ENCODE measurements at places on chromosomes 7 and 10. TPM values are rescaled to one million over a fixed set of nuclear protein-coding genes. Genes with fewer than 3 reads are reported as not detected.

The FAM237B gene
- 0.16 TPM for polyA plus RNA-seq

- DNase-seq = no peak
These were observed 417.1 kb downstream of the GPAM start for GRCh38 chr10:111766464-111766863.

The PDZD7 gene
- 95.8 TPM for polyA plus RNA-seq

GRCh38 chr10:49383853-49384252 lies 12.0 kb downstream of the DRGX start:
- DNase-seq = no peak

DNA sequence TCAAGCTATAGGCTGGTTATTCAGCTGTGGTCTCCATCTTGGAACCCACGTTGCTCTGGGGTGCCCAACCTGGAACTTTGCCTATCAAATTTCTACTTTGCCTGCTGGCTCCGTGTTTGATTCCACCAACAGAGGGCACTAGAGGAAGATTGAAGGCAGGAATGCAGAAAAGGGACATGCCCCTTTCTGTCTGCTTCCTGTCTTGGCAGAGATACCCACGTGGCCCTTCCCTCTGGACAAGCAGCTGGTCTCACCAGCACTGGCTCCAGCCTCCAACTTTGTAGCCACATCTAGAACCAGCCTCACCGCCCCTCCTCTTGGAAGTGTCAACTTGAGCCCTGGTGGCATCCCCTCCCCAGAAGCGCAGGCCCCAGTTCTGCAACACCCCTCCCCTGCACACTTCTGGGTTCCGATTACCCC lies 52.1 kb upstream of the ZNF438 start:
- DNase-seq = peak; percentile 28

Data from large intestine (tissue), 12 donors.